SK-N-SH treated with all-trans-retinoic acid at 6 μM for 48 hours (cell line): ENCODE measurements at places on chromosomes 7 and 10.

DNA sequence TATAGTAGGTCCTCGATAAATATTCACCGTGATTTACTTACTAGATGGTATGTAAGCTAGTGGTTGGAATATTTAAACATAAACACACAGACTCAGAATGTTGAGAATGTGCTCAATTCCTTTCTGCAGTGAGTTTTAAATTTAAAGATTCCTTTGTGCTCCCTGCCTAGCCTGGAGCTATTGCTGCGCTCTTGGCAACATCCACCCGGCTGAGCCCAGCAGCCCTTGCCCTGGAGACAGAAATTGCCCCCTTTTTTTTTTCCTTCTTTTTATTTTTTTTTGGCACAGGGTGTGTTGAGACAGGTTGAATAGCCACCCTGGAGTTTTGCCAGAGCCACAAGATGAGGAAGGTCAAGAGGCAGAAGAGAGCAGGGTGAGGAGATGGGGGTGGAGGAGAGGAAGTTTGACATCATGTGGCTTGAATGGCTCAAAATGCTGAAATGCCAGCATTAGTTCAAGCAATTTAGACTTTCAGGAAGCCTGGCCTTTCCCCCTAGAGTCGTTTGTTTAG lies 180.8 kb downstream of the PRKCQ start:
- ATAC-seq, result no peak

DNA sequence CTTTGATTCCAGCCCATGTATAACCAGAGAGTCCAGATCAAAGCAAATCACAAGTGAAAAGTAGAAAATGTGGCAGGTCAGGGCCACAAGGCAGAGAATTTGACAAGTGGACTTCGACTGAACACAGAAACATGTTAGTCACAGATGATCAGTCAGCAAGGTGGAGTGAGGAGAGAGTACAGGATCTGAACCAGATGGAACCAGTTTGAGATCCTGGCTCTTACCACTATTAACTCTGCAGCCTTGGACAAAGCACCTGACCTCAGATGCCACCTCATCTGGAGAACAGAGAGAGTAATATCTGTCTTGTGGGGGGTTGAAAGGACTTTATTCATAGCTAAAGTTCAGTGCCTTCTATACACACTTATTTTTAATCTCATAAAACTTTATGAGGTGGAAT lies 4.4 kb downstream of the MRLN start:
- ATAC-seq, result no peak

GRCh38 chr10:75281974-75282373 lies 46.2 kb upstream of the COMTD1 start:
- ATAC-seq, result no peak

DNA sequence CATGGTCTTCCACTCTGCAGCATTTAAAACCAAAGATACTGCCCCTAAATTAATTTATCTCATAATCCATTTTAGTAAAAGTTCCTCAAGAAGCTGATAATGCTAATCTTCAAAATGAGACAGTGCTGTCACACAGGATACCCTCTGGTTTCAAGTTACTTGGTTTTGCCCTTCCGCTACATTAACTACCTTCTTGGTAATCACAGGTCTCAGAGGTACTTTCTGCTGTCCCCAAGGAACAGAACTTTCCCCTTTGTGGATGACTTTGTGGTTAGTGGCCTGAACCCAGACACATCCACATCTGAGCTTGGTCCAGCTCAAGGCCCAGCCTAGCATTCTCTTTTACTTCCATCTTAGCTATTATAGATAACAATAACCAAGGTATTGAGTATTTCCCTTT lies 88.8 kb upstream of the TMEM26 start:
- no peak for ATAC-seq

- no peak for ATAC-seq
Observed at GRCh38 chr10:111511751-111512150, 434.9 kb downstream of the ADRA2A start.
